ENCODE measurements at places on chromosomes 5 and 9. TPM values are rescaled to one million over a fixed set of nuclear protein-coding genes. Genes with fewer than 3 reads are reported as not detected.

KIF12 gene
- total RNA-seq = not detected

ABCA2 gene
- 4.7 TPM for total RNA-seq

ANKRD34B gene
- total RNA-seq = 0.10 TPM

DNAH5 gene
- not detected for total RNA-seq

UNC5A gene
- total RNA-seq = not detected

DNA sequence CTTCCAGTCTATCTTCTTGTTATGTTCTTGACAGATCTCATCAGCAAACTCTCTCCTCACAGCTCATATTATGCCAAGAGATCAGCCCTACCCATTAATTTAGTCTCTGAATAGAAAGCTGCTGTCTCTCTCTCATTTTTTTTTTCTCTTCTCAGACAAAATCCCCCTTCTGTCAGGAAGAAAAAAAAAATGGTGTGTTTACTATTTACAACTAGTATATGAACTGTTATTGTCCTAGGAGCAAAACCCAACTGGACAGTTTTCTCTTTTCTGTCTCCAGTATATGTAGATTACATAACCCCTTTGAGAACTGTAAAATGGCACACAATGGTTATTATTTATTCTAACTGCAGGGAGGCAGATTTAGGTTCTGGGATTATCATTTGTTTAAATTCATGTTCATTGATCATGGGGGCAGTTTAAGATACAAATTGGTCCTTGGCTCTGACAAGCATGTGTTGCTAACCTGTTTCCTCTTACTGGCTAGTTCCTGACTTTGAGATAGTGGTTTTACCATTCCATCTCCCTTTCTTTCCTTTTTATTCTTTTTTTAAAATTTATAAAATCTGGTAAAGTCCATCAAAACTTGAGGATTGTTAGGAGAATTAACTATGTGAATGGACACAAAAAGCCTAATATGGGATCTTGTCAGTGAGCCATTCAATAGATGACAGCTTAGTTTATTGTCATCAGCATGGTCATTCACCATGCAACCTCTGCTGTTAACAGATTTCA, 210.0 kb upstream of the PAPPA start:
- no peak for DNase-seq
- no peaks in the 10 kb centered on the region for H3K4me1 ChIP-seq
- no peak overlapping the region for H3K4me3 ChIP-seq
- no peaks in the 10 kb centered on the region for H3K36me3 ChIP-seq

GRCh38 chr5:57176350-57176857, 2.5 kb downstream of the GPBP1 start:
- H3K36me3 ChIP-seq = peaks cover 58% of the 10 kb centered on the region
- H3K4me1 ChIP-seq = peaks cover 48% of the 10 kb centered on the region
- H3K4me3 ChIP-seq = peak overlapping the region; percentile 94

GRCh38 chr5:59021286-59021673, 438.4 kb downstream of the RAB3C start:
- no peak for DNase-seq
- H3K36me3 ChIP-seq = peaks cover 61% of the 10 kb centered on the region
- peaks cover 62% of the 10 kb centered on the region for H3K4me1 ChIP-seq
- peak overlapping the region; percentile 89 for H3K27ac ChIP-seq
- H3K27me3 ChIP-seq = no peaks in the 10 kb centered on the region

DNA sequence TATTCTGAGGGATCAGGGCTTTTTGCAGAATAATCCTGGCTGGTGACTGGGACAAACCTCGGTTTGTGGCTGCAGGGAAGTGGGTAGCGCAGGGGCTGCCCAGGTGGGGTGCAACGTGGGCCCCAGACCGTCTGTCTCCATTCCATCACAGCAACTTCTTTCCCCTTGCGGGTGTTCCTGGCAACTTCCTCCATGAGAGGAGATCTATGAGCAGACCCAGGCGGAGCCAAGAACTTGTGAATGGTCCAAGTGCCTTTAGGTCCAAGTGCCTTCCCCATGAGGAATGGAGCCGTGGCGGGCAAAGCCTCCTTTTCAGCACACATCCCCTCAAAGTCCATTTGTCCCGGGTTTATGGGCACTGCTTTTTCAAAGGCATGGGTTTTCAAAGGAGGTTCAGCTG, 136.5 kb downstream of the PHF2 start:
- no peaks in the 10 kb centered on the region for H3K4me1 ChIP-seq
- no peak for DNase-seq
- H3K36me3 ChIP-seq = peaks cover 3% of the 10 kb centered on the region
- H3K4me3 ChIP-seq = no peak overlapping the region
- H3K27me3 ChIP-seq = peaks cover 13% of the 10 kb centered on the region
- no peak overlapping the region for H3K27ac ChIP-seq

DNA sequence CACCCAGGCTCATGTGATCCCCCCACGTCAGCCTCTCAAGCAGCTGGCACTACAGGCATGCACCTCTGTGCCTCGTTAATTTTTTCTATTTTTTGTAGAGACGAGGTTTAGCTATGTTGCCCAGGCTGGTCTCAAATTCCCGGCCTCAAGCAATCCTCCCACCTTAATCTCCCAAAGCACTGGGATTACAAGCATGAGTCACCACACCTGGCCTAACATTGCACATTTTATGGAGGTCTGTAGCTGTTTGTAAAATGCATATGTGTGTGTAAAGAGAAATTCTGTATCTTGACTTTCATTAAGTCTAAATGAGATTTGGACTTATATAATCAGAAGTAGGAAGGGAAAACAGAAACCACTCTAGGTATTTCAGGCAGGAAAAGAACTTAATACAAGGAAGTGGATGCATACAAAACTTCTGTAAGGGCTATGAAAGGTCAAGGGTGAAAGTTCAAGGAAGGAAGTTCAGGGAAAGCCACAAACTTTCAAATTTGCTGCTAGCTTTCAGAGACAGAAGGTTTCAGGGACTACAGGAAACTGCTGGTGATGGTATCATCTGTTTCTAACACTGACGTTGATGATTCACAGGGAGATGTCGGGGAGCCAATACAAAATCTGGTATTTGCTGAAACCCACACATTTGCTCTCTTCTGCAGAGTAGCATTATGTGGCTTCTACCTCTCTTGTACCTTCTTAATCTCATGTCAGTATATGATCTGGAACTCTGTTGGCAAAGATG, 209.4 kb downstream of the PIK3R1 start:
- no peaks in the 10 kb centered on the region for H3K36me3 ChIP-seq
- H3K27me3 ChIP-seq = no peaks in the 10 kb centered on the region
- no peak overlapping the region for H3K4me3 ChIP-seq
- H3K4me1 ChIP-seq = peaks cover 38% of the 10 kb centered on the region
- peak; percentile 49 for DNase-seq
- no peak overlapping the region for H3K27ac ChIP-seq

- H3K4me1 ChIP-seq = no peaks in the 10 kb centered on the region
- H3K36me3 ChIP-seq = peaks cover 2% of the 10 kb centered on the region
- no peak overlapping the region for H3K4me3 ChIP-seq
- peaks cover 5% of the 10 kb centered on the region for H3K27me3 ChIP-seq
- H3K27ac ChIP-seq = no peak overlapping the region
These were observed 217.5 kb downstream of the TMEM161B start for GRCh38 chr5:88051148-88051547.

DNA sequence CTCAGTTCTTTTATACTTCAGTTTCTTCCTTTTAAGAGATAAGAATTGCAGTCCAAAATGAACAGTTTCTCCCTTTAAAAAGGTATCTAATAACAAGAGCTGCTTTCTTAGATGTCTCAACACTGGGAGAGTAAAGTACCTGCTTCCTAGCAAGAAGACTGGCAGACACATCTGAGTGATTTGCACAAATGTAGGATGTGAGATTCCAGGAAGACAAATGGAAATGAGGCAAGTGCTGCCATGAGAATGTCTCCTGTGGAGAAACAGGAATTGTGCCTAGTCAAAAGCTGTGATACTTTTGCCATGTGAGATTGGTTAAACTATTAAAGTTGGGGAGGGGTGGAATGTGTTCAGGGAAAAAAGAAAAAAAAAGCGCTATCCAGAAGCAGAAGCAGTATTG, 159.1 kb downstream of the HTR1A start:
- no peaks in the 10 kb centered on the region for H3K36me3 ChIP-seq
- no peak for DNase-seq
- H3K4me1 ChIP-seq = no peaks in the 10 kb centered on the region
- no peak overlapping the region for H3K4me3 ChIP-seq

- DNase-seq = no peak
- no peak overlapping the region for H3K27ac ChIP-seq
- no peak overlapping the region for H3K4me3 ChIP-seq
These were observed 297.3 kb downstream of the NR3C1 start for GRCh38 chr5:143106174-143106573.

DNA sequence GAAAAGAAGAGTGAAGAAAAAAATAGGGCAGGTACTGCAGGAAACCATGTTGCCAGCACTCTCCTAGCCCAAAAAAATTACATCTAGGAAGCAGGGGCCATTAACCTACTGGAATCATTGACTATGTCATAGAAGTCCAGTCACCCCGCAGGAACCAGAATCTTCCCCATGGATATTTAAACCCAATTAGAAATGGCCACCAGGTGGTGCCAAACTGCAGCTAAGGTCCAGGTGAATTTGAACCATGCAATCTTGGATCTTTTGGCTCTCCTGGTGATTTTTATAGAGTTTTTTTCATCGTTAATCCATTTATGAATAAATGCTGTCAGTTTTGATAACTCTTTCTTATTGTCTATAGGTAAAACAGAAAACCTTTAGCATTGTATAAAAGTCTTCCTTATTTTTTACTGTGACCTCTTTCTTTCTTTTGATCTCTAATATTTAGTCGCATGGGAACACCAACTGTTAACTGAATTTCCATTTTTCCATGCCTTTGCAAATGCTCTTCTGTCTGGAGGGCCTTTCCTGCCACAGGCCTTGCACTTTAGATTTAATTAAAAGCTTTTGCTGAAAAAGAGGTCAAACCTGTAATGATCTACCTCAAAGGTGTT, 147.5 kb upstream of the FGF10 start:
- H3K27ac ChIP-seq = no peak overlapping the region
- no peaks in the 10 kb centered on the region for H3K36me3 ChIP-seq
- DNase-seq = peak; percentile 17
- no peak overlapping the region for H3K4me3 ChIP-seq
- no peaks in the 10 kb centered on the region for H3K27me3 ChIP-seq

- H3K4me1 ChIP-seq = no peaks in the 10 kb centered on the region
- H3K27me3 ChIP-seq = no peaks in the 10 kb centered on the region
- no peak overlapping the region for H3K27ac ChIP-seq
- no peak for DNase-seq
- H3K36me3 ChIP-seq = no peaks in the 10 kb centered on the region
These were observed 483.9 kb upstream of the KLF4 start for GRCh38 chr9:107973451-107973850.

DNA sequence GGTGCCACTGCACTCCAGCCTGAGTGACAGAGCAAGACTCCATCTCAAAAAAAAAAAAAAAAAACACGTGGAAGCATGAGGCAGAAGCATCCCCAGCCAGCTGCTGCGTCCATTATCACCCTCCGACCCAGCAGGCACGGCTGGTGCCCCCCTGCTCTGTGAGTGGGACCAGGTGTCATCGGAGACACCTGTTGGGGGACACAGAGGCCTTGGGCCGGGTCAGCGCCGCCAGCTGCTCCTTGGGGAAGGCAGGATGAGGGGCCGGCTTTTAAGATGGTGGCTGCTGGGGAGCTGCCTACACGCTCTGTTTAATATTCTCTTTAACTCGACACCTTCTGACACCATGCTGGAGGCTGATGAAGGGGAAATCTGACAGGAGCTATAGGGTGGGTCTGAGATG, 80.2 kb upstream of the RUFY1 start:
- H3K4me3 ChIP-seq = no peak overlapping the region
- no peak for DNase-seq
- H3K27ac ChIP-seq = no peak overlapping the region
- H3K4me1 ChIP-seq = no peaks in the 10 kb centered on the region
- H3K27me3 ChIP-seq = no peaks in the 10 kb centered on the region

DNA sequence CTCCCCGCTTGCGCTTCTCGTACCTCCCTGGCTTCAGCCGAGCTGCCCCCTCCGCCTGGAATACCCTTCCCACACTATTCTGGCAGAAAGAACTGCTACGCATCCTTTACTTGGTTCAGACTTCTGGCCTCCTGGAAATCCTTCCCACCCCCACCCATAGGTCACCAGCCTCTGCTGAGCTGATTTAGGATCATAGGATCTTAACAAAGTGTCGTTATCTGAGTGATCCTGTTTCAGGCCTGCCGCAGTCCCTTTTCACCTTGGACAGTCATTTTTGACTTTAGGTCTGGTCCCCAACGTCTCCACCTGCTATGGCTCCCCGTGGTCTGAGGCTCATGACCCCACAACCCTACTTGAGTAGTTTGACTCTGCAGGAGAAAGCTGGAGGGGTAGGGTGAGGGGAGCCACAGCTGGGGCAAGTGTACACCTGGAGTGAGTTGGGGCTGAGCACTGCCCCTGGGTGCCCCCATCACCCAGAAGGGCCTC, 27.3 kb downstream of the EGR1 start:
- peaks cover 11% of the 10 kb centered on the region for H3K27me3 ChIP-seq
- DNase-seq = no peak
- H3K27ac ChIP-seq = no peak overlapping the region
- H3K36me3 ChIP-seq = no peaks in the 10 kb centered on the region
- peak overlapping the region; percentile 89 for H3K4me3 ChIP-seq
- peaks cover 11% of the 10 kb centered on the region for H3K4me1 ChIP-seq

DNA sequence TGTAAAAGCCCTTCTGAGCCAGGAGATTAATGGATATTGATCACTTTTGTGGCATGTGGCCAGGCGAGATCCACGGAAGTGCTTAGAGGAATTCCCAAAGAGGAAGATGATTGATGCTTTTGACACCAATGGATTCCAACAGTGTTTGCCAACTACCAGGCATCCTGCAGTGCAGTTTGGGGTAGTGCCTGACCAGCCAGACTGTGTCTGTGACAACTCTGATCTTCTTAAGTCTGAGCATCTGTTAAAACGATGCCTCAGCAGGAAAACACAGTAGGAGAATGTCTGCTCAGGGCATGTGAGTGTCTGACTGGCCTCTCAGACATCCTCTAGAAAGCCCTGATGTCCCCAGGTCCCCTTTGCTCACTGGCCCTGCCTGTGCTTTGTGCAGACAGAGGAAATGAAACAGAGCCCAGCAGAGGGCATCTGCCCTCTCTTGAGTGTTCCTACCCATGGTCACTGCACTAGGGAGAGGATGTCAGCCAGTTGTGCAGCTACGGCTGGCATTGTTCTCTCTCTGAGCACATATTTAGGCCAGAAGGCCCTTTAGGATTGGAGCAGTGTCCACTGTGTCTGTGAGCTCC, 57.0 kb downstream of the TRPC7 start:
- no peak overlapping the region for H3K27ac ChIP-seq
- no peak for DNase-seq
- H3K4me1 ChIP-seq = no peaks in the 10 kb centered on the region

DNA sequence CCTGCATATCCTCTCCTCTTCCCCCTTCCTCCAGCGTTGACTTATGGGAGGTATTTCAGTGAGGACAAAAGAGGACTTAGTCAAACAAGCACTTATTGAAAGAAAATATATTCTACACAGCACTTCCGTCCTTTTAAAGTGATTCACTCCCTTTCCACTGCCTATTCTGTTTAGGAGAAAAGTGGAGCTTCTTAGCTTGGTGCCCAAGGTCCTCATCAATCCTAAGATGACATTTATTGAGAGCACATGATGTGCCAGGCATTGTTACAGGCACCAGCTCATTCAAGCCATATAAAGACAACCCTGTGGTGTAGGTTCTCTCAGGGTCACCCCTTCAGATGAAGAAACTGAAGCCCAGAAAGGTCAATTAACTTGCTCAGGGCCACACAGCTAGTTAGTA, 95.9 kb downstream of the KCNIP1 start:
- H3K36me3 ChIP-seq = no peaks in the 10 kb centered on the region
- no peak overlapping the region for H3K27ac ChIP-seq
- no peak overlapping the region for H3K4me3 ChIP-seq

GRCh38 chr9:114432323-114433067, 44.7 kb upstream of the AKNA start:
- no peak overlapping the region for H3K4me3 ChIP-seq
- peaks cover 2% of the 10 kb centered on the region for H3K4me1 ChIP-seq
- no peaks in the 10 kb centered on the region for H3K36me3 ChIP-seq
- no peak for DNase-seq
- H3K27me3 ChIP-seq = no peaks in the 10 kb centered on the region
